ENCODE measurements at places on chromosomes 12 and 14.

DNA sequence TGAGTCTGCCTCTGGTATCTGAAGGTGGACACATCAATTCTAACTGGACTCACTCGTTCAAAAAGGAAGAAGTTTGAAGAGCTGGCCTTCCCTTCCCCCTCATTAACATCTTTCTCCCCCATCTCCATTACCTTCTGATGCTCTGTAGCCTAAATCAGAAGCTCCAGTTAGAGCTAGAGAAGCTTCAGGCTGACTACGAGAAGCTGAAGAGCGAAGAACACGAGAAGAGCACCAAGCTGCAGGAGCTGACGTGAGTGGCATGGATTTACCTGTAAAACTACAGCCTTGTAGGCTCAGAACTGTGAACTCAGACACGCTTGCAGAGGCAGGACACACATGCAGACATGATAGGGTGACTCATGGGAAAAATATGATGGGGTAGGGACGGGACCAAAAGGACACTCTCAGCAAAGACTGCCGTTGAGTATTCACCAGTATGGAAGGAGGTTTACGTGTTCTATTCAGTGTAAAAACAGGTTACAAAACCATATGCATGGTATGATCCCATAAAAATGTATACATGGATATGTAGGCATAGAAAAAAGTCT is 14.3 kb upstream of the PIP4K2C start:
- no peak overlapping the region for H3K27ac ChIP-seq
- H3K27me3 ChIP-seq, result no peaks in the 10 kb centered on the region
- H3K4me3 ChIP-seq, result no peak overlapping the region
- no peaks in the 10 kb centered on the region for H3K36me3 ChIP-seq

- peaks cover 13% of the 10 kb centered on the region for H3K4me1 ChIP-seq
- peaks cover 6% of the 10 kb centered on the region for H3K27me3 ChIP-seq
- peak; percentile 47 for DNase-seq
- H3K36me3 ChIP-seq, result peaks cover 17% of the 10 kb centered on the region
- H3K4me3 ChIP-seq, result no peak overlapping the region
- no peak overlapping the region for H3K27ac ChIP-seq
Measured at GRCh38 chr14:59507063-59507751, 22.9 kb downstream of the JKAMP start.

GRCh38 chr14:56211084-56211483 is 92.9 kb downstream of the PELI2 start:
- DNase-seq, result no peak
- H3K4me3 ChIP-seq, result no peak overlapping the region
- H3K36me3 ChIP-seq, result no peaks in the 10 kb centered on the region
- H3K27ac ChIP-seq, result no peak overlapping the region
- H3K4me1 ChIP-seq, result peaks cover 17% of the 10 kb centered on the region

- no peak for DNase-seq
- no peak overlapping the region for H3K27ac ChIP-seq
Measured at GRCh38 chr12:10960211-10960610, 21.1 kb upstream of the TAS2R14 start.

GRCh38 chr12:91179315-91179714 is 3.3 kb downstream of the DCN start:
- H3K4me3 ChIP-seq, result no peak overlapping the region
- no peaks in the 10 kb centered on the region for H3K4me1 ChIP-seq
- H3K36me3 ChIP-seq, result no peaks in the 10 kb centered on the region
- DNase-seq, result no peak
- H3K27me3 ChIP-seq, result no peaks in the 10 kb centered on the region

- peaks cover 4% of the 10 kb centered on the region for H3K4me1 ChIP-seq
- no peak overlapping the region for H3K27ac ChIP-seq
- no peaks in the 10 kb centered on the region for H3K27me3 ChIP-seq
- H3K4me3 ChIP-seq, result no peak overlapping the region
- peaks cover 13% of the 10 kb centered on the region for H3K36me3 ChIP-seq
Measured at GRCh38 chr12:32302218-32303173, 96.9 kb upstream of the FGD4 start.

DNA sequence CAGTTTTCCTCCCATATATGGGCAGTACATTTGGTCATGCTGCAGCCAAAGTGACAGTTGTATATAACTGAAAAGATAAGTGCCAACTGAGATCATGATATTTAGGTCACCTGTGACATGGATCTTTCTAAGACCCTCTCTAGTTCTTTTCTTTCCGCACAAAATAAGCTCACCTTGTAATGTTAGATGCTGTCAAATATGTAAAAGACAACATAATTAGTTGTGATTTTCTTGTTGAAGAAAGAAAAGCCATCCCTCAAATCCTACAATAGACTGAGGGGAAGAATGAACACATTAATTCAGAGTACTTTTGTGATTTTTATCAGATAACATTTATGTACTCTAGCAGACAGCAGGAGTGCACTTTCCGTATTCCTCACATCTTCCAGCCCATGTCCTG is 37.4 kb downstream of the OVCH1 start:
- no peak for DNase-seq
- no peaks in the 10 kb centered on the region for H3K4me1 ChIP-seq
- peaks cover 11% of the 10 kb centered on the region for H3K27me3 ChIP-seq

DNA sequence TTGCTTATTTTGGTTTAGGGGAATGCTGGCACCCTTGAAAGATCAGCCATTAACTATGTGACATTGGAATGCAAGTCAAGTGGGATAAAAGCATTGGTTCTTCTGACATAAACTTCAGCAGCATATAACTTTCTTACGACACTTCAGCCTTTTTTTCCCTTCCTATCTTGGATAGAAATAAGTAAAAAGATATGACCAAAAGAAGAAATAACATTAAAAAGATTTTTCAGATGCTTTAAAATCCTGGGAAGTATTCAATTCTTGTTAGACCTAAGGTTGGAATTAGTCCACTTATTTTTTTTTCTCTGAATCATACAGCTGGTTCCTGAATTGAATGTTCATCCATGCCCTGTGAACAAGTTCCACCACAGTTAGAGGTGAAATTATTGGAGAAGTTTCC is 85.6 kb upstream of the TSPAN8 start:
- H3K27ac ChIP-seq, result no peak overlapping the region
- H3K4me3 ChIP-seq, result no peak overlapping the region
- DNase-seq, result no peak
- no peaks in the 10 kb centered on the region for H3K36me3 ChIP-seq
- H3K4me1 ChIP-seq, result no peaks in the 10 kb centered on the region

GRCh38 chr14:44901696-44902095 is 60.1 kb downstream of the KLHL28 start:
- H3K27ac ChIP-seq, result no peak overlapping the region
- DNase-seq, result no peak
- peaks cover 9% of the 10 kb centered on the region for H3K36me3 ChIP-seq
- peaks cover 18% of the 10 kb centered on the region for H3K4me1 ChIP-seq

DNA sequence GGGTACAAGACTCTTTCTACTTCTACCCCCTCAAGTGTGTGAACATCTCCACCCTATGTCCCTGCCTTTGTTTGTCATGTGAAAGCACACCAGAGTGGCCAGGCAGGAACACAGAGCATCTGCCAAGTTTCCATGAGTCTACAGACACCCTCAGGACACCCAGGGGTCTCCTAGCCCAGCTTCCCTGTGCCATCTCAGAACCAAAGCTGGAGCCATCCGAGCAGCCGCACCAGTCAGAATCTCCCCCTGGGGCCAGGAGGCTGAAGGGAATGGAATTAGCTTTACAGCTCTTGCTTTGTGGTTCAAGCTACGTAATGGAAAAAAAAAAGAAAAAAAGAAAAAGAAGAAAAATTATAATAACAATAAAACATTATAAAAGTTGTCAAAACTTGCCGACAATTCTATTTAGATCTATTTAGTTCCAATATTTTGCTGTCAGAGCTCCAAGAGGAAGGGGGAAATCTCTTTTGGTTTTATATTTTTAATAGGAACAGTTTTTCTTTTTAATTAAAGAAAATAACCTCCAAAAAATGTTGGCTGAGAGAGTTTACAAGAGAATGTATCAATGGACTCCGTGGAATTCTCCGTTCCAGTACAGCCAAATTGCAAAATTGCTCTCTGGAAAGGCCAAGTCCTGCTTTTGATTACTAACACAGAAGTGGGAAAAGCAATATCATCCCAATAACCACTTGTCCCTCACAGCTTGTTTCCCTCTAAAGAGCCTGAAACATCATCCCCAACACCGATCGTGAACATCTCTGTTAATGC is 37.1 kb downstream of the TBX5 start:
- H3K36me3 ChIP-seq, result no peaks in the 10 kb centered on the region
- H3K27me3 ChIP-seq, result peaks cover 7% of the 10 kb centered on the region
- DNase-seq, result no peak
- no peak overlapping the region for H3K4me3 ChIP-seq

GRCh38 chr14:91388551-91388975 is 29.1 kb downstream of the CCDC88C start:
- peaks cover 43% of the 10 kb centered on the region for H3K36me3 ChIP-seq
- DNase-seq, result no peak
- H3K27ac ChIP-seq, result peak overlapping the region; percentile 92
- no peaks in the 10 kb centered on the region for H3K27me3 ChIP-seq
- H3K4me3 ChIP-seq, result peak overlapping the region; percentile 39

DNA sequence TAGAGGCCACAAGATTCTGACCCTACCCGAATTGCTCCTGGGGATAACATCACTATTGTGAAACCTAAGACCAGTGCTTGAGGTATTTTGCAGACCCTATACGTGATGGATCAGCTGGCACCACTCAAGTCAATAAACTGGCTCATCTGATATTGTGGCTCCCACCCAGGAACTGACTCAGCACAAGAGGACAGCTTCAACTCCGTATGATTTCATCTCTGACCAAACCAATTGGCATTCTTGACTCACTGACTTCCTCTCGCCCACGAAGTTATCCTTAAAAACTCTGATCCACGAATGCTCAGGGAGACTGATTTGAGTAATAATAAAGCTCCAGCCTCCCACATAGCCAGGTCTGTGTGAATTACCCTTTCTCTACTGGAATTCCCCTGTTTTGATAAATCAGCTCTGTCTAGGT is 1036.1 kb upstream of the TMEM132C start:
- no peak for DNase-seq
- H3K36me3 ChIP-seq, result no peaks in the 10 kb centered on the region
- no peak overlapping the region for H3K4me3 ChIP-seq
- H3K4me1 ChIP-seq, result no peaks in the 10 kb centered on the region
- no peak overlapping the region for H3K27ac ChIP-seq

DNA sequence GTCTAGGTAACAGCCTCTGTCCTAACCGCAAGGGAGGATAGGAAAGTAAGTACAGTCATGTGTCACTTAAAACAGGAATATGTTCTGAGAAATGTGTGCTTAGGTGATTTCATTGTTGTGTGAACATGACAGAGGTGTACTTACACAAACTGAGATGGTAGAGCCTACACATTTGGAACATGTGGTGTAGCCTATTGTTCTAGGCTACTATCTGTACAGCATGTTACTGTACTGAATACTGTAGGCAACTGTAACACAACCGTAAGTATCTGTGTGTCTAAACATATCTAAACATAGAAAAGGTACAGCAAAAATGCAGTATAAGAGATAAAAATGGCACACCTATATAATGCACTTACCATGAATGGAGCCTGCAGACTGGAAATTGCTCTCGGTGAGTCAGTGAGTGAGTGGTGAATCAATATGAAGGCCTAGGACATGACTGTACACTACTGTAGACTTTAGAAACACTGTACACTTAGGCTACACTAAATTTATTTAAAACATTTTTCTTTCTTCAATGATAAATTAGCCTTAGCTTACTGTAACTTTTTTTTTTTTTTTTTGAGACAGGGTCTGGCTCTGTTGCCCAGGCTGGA is 13.2 kb upstream of the MDM2 start:
- no peak overlapping the region for H3K27ac ChIP-seq
- no peaks in the 10 kb centered on the region for H3K36me3 ChIP-seq
- no peaks in the 10 kb centered on the region for H3K27me3 ChIP-seq
- DNase-seq, result no peak
- no peak overlapping the region for H3K4me3 ChIP-seq

DNA sequence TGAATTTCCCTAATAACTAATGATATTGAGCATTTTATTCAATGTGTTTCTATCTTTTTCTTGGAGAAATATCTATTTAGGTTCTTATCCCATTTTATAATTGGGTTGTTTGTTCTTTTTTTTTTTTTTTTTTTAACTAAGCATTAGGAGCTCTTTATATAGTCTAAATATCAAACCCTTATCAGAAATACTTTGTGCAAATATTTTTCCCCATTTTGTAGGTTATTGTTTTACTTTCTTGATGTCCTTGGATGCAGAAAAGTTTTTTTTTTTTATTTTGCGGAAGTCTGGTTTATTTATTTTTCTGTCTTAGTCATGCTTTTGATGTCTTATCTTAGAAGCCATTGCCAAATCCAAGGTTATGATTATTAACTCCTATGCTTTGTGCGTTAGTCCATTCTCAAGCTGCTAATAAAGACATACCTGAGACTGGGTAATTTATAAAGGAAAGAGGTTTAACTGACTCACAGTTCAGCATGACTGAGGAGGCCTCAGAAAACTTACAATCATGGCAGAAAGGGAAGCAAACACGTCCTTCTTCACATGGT is 434.3 kb upstream of the TBX3 start:
- H3K4me1 ChIP-seq, result no peaks in the 10 kb centered on the region
- H3K27ac ChIP-seq, result no peak overlapping the region
- no peaks in the 10 kb centered on the region for H3K27me3 ChIP-seq
- no peak overlapping the region for H3K4me3 ChIP-seq
- H3K36me3 ChIP-seq, result no peaks in the 10 kb centered on the region

- no peaks in the 10 kb centered on the region for H3K36me3 ChIP-seq
- H3K4me3 ChIP-seq, result no peak overlapping the region
- no peak overlapping the region for H3K27ac ChIP-seq
- no peaks in the 10 kb centered on the region for H3K27me3 ChIP-seq
- DNase-seq, result no peak
- no peaks in the 10 kb centered on the region for H3K4me1 ChIP-seq
Measured at GRCh38 chr12:86613311-86613710, 357.1 kb upstream of the MGAT4C start.

GRCh38 chr12:40229690-40230651 is 5.2 kb downstream of the LRRK2 start:
- H3K27ac ChIP-seq, result no peak overlapping the region
- H3K4me3 ChIP-seq, result no peak overlapping the region
- peaks cover 8% of the 10 kb centered on the region for H3K4me1 ChIP-seq

DNA sequence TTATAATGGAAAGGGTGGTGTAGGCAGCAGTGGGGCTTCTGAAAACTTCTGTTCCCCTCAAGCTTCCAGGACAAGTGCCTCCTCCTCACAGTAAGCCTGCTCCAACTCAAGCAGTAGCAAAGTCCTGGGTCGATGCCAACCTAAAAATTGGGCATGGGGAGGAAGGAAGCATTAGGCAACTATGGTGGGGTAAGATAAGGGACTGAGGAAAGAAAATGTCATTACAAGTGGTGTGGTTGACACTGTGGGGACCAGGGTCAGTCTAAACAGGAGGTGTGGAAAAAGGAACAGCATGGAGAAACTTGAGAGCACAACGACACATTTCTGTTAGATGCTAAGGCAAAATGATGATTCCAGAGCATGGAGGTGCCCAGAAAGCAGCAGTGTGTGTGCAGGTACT is 34.9 kb downstream of the WIF1 start:
- H3K36me3 ChIP-seq, result no peaks in the 10 kb centered on the region
- no peak overlapping the region for H3K27ac ChIP-seq
- no peaks in the 10 kb centered on the region for H3K4me1 ChIP-seq
- no peak for DNase-seq
- H3K4me3 ChIP-seq, result no peak overlapping the region

GRCh38 chr12:25759752-25760151 is 198.7 kb upstream of the RASSF8 start:
- H3K27ac ChIP-seq, result no peak overlapping the region
- no peaks in the 10 kb centered on the region for H3K27me3 ChIP-seq
- no peaks in the 10 kb centered on the region for H3K4me1 ChIP-seq

All from activated T-cell treated with anti-CD3 and anti-CD28 coated beads, Interleukin-2, amount 50 U/mL, for 24 hours (primary cell).